CD4-positive, alpha-beta T cell treated with Interferon alpha-2 for 1 hour (primary cell): ENCODE measurements at places on chromosomes 2 and 18.

- DNase-seq, result no peak
Measured at GRCh38 chr2:228474466-228474865, 293.0 kb upstream of the SPHKAP start.

- no peak for DNase-seq
Measured at GRCh38 chr2:46921676-46922448, 6.3 kb upstream of the MCFD2 start.

- no peak for DNase-seq
Measured at GRCh38 chr2:57943315-57943714, 103.3 kb upstream of the VRK2 start.

DNA sequence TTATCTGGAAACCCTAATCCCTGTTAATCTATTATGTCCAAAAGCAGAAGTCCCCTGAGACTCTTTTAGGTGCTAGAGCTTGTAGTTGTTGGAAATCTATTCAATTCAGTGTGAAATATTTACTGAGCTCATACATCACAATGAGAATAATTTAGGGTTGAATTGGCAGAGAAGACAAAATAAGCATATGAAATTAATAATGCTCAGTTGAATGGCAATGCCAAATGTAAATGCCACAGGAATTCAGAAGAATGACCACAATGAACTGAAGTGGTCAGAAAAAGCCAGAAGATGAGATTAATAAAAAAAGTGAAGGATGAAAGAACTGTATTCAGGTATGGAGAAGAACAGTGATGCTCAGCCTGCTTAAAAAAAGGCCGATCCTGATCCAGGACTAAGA, 8.0 kb upstream of the STAT4 start:
- DNase-seq, result no peak

- DNase-seq, result no peak
Measured at GRCh38 chr2:25903216-25903776, 25.0 kb upstream of the ASXL2 start.

DNA sequence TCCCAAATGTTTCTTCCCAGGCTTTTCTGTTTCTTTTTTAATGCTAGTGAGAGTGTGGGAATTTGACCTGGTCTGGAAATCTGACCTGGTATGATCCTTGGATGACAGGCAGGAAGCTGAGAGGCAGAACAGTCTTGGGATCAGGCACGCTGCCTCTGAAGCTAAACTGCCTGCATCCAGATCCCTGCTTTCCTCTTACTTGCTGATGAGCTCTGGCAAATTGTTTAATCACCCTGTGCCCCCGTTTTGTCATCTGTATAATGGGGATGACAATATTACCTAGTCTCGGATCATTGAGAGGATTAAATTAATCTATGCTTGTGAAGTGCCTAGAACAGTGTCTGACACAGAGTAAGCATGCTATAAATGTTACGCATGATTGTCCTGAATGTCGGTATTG, 3.3 kb downstream of the KLHL23 start:
- DNase-seq, result no peak

DNA sequence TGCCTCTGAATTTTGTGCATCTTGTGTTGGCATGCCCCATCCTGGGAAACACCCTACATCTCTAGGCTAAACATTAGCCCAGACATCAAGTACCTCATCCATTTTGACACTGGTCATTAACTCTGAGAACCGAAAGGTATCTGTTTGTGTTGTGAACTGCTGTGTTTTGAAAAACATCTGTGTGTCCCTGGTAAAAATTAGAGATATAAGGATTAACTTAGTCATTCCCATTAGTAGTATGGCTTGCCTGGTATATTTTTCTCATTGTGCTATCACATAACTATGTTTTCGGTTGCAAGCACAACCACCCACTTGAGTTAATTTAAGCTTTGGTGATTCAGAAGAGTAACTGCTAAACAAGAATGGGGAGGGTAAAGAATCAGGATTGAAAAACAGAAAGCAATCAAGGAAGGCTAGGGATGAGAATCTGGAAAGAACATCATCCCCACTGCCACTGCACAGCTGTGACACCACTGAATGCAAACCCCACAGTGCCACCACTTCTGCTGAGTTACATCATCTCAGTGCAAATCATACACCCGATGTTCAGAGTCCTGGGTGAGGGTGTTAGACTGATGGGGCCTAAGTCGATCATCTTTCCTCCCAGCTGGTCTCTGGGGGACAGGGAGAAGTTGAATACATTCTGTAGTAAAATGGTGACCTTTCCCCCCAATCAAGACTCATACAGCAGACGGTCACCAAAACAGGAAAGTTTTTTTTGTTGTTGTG, 234.0 kb downstream of the EPHA4 start:
- DNase-seq, result no peak

DNA sequence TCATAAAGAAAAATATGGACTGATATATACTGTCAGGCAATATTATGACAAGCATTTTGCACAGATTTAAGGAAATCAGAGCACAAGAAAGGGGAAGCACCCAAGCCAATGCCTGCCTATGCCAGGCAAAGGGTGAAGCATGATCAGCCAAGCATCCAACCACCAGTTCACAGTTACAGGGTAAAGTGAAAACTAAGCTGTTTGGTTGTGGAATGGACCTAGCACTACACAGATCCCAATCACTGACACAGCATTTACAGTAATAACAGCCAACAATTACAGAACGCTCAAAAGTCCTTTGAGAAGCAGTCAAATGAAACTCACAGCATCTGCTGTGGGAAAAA, 90.3 kb downstream of the SP3 start:
- DNase-seq, result peak; percentile 42

GRCh38 chr2:33873076-33873605, 274.0 kb upstream of the FAM98A start:
- no peak for DNase-seq

DNA sequence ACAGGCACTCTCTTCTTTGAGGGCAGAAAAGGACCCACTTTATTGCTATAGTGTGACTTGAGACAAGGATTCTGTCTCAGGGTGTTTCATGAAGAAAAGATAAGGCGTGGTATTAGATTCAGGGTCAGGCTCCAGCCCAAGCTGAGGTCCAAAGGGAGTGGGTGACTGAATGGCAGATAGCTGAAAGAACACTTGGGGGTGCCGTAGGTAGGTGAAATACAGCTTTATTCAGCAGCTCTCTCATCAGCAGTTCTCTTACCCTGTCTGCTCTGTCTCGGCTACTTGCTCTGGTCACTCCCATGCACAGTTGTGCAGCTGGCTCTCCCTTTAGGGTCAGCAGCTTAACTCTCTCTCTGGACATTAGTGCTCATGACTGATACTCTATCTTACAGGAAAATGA, 379.9 kb downstream of the LPIN1 start:
- DNase-seq, result no peak

- peak; percentile 67 for DNase-seq
Measured at GRCh38 chr2:26068602-26069298, 34.9 kb downstream of the RAB10 start.

DNA sequence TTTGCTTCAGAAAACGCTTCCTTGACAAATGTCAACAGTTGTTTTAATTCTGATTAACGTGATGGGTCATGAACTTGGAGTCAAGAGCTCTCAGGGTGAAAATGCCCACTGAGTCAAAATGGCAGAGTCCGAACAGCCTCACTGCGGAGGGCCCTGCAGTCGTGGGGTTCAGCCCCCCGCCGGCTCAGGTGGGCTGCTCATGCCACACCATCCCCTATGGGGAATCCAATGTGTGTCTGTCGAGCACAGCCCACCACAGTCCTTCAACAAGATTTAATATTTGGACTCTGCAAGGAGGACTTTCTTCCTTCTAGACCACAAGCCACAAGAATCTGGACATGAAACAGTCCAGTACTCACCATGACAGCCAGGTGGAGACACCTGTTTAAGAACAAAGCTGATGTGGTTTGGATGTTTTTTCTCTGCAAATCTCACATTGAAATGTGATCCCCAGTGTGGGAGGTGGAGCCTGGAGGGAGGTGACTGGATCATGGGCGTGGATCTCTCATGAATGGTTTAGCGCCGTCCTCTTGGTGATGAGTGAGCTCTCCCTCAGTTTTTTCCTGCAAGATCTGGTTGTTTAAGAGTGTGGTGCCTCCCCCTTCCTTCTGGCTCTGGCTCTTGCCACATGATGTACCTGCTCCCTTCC, 201.0 kb downstream of the NDUFA10 start:
- no peak for DNase-seq

- DNase-seq, result no peak
Measured at GRCh38 chr2:241391892-241392665, 36.0 kb downstream of the FARP2 start.

- no peak for DNase-seq
Measured at GRCh38 chr2:180524499-180524898, 455.9 kb upstream of the UBE2E3 start.

- no peak for DNase-seq
Measured at GRCh38 chr2:177180269-177181000, 32.2 kb upstream of the HNRNPA3 start.

- peak; percentile 56 for DNase-seq
Measured at GRCh38 chr2:127410871-127411652, 7.2 kb upstream of the PROC start.

DNA sequence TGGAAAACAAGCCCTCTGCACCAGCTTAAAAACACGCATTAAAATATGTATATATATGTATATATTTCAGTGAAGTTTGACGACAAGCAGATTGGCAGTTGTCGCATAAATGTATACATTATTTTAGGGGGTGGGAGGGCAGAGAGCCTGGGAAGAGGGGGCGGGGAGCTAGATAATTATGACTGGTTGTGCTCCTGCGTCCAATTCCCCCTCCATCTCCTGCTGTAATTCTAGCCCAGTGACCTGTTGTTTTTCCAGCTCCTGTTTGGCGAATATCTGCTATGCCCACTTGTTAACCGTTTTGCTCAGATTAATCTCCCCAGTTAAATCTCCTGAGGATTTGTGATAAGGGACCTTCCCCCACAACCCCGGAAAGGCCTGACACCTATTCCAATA, 656 bp downstream of the UNC80 start:
- no peak for DNase-seq

DNA sequence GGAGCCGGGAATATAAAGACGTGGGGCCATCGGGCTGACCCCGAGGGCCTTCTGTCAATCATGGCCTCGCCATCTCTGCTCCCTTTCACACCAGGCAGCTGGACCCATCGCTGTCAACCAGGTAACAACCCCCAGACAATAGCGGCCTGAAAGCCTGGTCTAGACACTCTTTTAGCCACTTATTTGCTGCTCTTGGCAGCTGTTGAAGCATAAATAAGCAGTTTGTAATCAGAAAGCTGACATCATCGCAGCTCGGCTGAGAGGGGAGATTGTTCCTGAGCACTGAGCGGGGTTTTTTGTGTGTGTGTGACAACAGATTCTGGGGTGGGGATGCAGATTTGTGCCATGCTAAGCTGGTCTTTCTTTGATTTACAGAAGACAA, 423.6 kb upstream of the POU3F3 start:
- no peak for DNase-seq

- no peak for DNase-seq
Measured at GRCh38 chr2:44774826-44775492, 166.5 kb upstream of the SIX3 start.

DNA sequence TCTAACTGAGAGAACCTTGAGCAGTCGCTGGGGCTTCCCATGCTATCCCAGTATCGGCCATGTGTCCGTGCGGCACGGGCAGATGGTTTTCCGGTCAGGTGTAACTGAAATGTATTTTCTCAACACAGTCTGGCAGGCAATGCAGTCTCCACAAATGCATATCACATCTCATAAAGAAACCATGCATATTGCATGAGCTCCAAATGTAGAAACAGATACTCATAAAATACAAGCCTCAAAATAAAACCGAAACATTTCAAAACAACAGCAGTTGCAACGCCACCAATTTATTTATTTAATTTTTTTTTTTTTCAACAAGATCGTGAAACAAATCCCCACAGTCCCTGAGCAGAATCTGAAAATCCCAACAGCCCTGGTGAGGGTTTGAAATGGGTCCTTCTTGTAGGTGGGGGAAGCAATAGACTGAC, 299.4 kb downstream of the LPIN1 start:
- no peak for DNase-seq

GRCh38 chr2:10381997-10382353, 66.2 kb downstream of the ODC1 start:
- DNase-seq, result no peak

DNA sequence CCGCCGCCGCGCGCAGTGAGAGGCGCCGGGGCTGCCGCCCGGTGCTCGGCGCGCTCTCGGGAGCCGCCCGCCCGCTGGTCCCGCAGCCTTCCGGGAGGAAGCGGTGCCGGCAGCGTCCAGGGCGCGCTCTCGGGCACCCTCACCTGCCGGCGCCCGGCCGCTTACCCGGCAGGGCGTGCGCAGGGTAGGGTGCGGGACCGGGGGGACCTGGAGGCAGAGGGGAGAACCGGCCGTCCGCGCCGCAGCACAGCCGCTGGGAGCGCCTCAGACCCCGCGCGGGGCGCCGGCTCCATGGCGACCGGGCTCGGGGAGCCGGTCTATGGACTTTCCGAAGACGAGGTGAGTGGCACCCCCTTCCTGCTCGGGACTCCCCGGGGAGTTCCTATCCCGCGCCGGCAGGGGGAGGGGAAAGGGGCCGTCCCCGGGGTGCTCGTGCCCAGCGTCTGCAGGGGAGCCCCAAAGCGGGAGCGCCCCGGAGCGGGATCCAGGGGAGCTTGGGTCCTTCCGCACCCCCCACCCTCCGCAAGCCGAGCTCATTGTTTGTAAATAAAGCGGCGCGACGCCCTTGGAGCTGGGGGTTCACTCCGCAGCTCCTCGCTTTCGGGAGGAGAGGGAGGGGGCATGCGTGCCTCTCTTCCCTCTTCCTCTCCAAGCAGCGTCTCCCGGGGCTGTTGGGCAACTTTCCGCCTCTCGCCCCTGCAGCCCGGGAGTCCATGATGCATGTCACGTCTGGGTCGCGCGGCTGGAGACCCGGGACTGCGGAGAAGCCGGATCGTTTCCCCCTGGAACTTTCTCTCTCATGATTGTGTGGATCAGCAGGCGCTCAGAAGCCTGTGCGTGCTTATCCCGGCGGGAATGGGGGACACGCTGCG, 580 bp downstream of the NEDD4L start:
- DNase-seq, result peak; percentile 41

DNA sequence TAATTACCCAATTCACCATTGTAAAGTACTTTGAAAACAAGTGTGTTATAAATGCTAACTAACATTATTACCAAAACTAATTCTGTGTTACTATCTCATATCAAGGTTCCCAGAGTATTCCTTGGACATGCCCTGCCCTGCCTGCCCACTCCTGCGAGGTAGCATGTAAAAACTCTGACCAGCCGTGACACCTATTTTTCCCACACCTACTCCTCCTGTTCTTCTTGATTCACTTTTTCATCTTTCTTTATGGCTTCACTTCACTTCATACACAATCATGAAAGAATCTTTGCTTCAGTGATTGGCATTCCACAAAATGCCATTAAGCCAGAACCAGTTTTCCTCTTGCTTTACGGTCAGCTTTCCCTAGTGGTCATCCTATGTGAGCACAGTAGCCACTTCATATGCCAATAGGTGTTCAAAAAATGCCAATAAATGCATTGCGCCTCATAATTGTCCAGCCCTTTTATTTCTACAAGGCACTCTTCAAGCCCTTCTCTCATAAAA, 42.6 kb upstream of the SETBP1 start:
- no peak for DNase-seq

- no peak for DNase-seq
Measured at GRCh38 chr2:3229221-3229620, 148.4 kb downstream of the EIPR1 start.
